Naive B cell (primary cell): ENCODE measurements at places on chromosomes 6 and 20. TPM values are rescaled to one million over a fixed set of nuclear protein-coding genes. Genes with fewer than 3 reads are reported as not detected.

- H3K27me3 ChIP-seq = no peaks in the 10 kb centered on the region
- no peak for DNase-seq
- H3K4me1 ChIP-seq = peaks cover 18% of the 10 kb centered on the region
- no peak overlapping the region for H3K27ac ChIP-seq
- peaks cover 31% of the 10 kb centered on the region for H3K36me3 ChIP-seq
- H3K4me3 ChIP-seq = no peak overlapping the region
Observed at GRCh38 chr20:50834599-50835005, 39.7 kb downstream of the BCAS4 start.

GRCh38 chr6:22536122-22536521, 33.2 kb upstream of the HDGFL1 start:
- H3K4me1 ChIP-seq = no peaks in the 10 kb centered on the region
- H3K36me3 ChIP-seq = no peaks in the 10 kb centered on the region
- H3K27ac ChIP-seq = no peak overlapping the region
- H3K27me3 ChIP-seq = no peaks in the 10 kb centered on the region

REM1 gene
- polyA plus RNA-seq = not detected

STMND1 gene
- polyA plus RNA-seq = not detected

CHMP4B gene
- polyA plus RNA-seq = 7.7 TPM
